ENCODE measurements at places on chromosomes 1 and 21. TPM values are rescaled to one million over a fixed set of nuclear protein-coding genes. Genes with fewer than 3 reads are reported as not detected.

The AMY1B gene
- total RNA-seq: not detected

The KIRREL1 gene
- total RNA-seq: 54.9 TPM

The NUDT17 gene
- total RNA-seq: 3.8 TPM

The ATAD3A gene
- total RNA-seq: 19.1 TPM

The OR6K2 gene
- total RNA-seq: not detected

The GSTM1 gene
- total RNA-seq: not detected

The TRIM67 gene
- total RNA-seq: not detected

The KCNJ15 gene
- total RNA-seq: 142 TPM

The PROX1 gene
- total RNA-seq: 6.6 TPM

The GJC2 gene
- total RNA-seq: 6.0 TPM

The ATP1A4 gene
- 0.19 TPM for total RNA-seq

The TBX19 gene
- 2.0 TPM for total RNA-seq

The C1orf210 gene
- total RNA-seq: 21.1 TPM

The PRKAA2 gene
- total RNA-seq: 11.6 TPM

The OR2AK2 gene
- not detected for total RNA-seq

The HP1BP3 gene
- total RNA-seq: 198 TPM

The GJA4 gene
- 15.6 TPM for total RNA-seq

The SLAMF9 gene
- not detected for total RNA-seq

The S100A9 gene
- total RNA-seq: 271 TPM

The CCDC181 gene
- 4.8 TPM for total RNA-seq

The JUN gene
- total RNA-seq: 109 TPM

The C1orf53 gene
- total RNA-seq: 8.4 TPM

The OTUD7B gene
- 28.1 TPM for total RNA-seq

The GBP6 gene
- total RNA-seq: not detected

The CD52 gene
- total RNA-seq: 30.8 TPM

The ZSWIM5 gene
- 4.8 TPM for total RNA-seq

The MUTYH gene
- total RNA-seq: 29.0 TPM

The TRAPPC3 gene
- 58.4 TPM for total RNA-seq

The DNAJC16 gene
- 30.1 TPM for total RNA-seq

The IGSF3 gene
- total RNA-seq: 38.8 TPM

The TPTE gene
- total RNA-seq: not detected

The TESK2 gene
- total RNA-seq: 2.7 TPM
